ENCODE measurements at places on chromosomes 7 and 10.

- no peak for DNase-seq
These were observed 459.1 kb downstream of the PLXNA4 start for GRCh38 chr7:132117181-132117580.

DNA sequence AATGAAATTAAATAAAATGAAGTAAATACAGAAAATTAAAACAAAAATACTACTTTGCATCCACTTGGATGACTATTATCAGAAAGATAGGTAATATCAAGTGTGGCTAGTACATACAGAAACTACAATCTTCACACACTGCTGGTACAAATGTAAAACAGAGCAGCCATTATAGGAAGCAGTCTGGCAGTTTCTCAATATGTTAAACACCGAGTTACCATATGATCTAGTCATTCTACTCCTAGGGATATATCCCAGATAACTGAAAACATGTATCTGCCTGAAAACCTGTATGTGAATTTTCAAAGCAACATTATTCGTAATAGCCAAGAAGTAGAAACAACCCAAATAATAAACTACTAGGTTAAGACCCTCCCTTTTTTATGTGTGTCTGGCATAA lies 33.4 kb downstream of the LARP4B start:
- no peak for DNase-seq

GRCh38 chr7:122706836-122707235 lies 4.1 kb upstream of the RNF148 start:
- DNase-seq = no peak

DNA sequence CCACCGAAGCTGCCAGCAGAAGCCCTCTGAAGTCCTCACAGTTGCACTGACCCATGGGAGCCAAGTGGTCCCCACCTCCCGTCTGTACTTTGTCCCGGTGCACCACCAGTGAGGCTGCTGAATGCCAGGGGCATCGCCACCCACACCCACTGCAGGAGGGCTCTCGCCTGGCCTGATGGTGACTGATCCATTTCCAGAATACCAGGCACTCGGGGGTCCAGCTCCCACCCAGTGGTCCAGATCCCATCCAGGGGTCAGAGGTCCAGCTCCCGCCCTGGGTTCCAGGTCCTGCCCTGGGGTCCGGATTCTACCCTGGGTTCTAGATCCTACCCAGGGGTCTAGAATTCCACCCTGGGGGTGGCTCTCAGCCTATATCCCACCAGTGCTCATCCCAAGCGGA lies 9.1 kb upstream of the JAKMIP3 start:
- no peak for DNase-seq

DNA sequence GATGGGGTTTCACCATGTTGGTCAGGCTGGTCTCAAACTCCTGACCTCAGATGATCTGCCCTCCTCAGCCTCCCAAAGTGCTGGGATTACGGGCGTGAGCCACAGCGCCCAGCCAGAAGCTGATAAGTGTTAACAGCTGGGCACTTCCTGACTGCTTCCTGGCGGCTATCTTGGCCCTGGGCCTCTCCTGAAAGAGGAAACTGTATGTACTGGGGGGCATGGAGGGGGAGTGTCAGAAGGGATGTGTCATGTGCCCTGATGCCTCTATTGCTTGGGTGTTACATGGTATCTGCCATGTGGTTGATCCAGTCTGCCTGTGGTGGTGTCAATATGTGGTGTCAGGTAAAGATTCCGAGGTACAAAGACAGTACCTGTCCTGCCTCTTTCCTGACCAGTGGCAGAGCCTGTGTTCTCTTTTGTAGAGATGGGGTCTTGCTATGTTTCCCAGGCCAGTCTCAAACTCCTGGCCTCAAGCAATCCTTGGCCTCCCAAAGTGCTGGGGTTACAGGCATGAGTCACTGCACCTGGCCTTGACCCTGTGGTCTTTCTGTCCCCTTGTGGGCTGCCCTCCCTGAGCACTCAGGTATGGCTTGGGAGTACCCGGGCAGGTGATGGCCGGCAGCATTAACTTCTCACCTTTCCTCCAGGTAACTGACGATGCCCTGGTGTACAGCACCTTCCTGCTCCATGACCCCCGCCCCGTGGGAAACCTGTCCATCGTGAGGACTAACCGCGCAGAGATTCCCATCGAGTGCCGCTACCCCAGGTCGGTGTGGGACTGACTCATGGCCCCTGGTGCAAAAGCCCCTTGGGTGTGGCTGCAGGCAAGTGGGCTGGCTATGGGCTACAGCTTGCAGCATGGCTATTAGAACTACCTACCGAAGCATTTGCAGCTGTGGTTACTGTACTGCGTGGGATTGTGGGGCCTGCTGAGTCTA lies 4.4 kb downstream of the ZP3 start:
- no peak for DNase-seq
